ENCODE measurements at places on chromosomes 2 and 18.

- DNase-seq, result no peak
These were observed 18.9 kb downstream of the PTPN18 start for GRCh38 chr2:130374587-130375290.

DNA sequence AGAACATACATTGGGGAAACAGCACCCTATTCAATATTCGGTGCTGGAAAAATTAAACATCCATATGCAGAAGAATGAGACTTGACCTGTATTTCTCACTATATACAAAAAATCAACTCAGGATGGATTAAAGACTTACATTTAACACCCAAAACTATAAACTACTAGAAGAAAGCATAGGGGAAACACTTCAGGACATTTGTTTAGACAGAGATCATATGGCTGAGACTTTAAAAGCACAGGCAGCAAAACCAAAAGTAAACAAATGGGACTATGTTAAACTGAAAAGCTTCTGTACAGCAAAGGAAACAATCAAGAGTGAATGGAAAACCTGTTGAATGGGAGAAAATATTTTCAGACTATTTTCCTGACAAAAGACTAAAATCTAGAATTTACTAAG, 1694.1 kb upstream of the CELF4 start:
- no peak for DNase-seq

- DNase-seq, result no peak
These were observed 12.5 kb downstream of the ZNF407 start for GRCh38 chr18:74610051-74610615.

DNA sequence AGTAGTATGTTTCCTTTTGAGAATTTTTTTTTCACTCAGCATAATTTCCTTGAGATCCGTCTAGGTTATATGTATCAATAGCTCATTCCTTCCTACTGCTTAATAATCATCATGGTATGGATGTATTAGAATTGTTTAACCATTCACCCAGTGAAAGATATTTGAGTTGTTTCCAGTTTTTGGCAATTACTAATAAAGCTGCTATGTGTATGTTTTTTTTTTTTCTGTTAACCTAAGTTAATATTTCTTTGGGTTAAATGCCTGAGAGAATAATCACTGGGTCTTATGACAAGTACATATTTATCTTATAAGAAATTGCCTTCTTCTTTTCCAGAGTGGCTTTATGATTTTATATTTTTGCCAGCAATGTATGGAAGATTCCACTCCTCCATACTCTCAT, 96.4 kb upstream of the ST6GAL2 start:
- no peak for DNase-seq

DNA sequence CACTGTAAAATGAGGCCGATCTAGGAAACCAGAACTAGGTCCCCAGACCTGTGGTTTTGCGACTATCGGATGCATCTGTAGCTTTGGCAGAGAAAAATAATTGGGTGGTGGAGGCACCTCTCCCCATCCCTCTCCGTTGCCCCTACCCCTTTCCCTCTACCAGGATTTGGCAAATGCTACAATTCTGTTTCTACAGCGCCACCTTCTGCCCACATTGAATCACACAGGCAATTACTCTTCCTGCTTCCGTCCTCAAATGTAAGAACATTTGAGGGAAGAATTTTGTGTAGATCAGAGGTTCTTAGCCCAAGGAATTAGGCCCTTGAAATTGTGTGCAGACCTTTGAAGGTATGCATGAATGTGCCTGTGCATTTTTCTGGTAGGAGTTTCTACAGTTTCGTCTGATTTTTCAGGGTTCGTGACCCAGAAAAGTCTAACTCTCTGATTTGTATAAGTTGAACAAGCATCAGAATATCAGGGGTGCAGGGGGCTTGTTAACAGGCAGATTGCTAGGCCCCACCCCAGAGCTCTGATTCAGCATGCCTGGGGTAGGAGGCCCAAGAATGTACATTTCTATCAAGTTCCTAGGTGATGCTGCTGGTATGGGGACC, 11.2 kb downstream of the ATP6V1B1 start:
- peak; percentile 53 for DNase-seq

DNA sequence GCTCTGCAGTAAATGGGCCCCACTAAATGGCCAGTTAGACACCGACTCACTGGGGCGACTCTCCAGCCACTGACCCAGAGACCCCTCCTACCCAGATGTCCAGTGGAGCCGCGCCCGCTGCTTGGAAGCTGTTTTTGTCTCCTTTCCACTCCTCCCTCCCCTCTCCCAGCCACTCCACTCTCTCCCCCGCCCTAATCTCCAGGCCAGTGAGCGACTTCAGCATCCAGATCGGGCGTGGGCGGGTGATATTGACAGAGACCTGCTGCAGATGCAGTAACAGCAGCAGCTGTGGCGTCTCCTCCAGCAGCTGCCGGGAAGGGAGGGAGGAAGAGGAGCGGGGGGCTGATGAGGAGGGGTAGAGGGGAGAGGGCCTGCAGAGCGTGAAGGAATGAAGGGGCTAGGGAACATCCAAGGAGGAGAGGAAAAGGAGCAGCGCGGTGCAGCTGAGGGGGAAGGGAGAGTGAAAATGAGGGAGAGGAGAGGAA, at the start of gene SCN7A:
SCN7A (minus strand) TSS at position 110 of the 485 bp plus-strand sequence. CDS start 16,553 bp downstream, outside the sequence.
- DNase-seq, result peak; percentile 95

DNA sequence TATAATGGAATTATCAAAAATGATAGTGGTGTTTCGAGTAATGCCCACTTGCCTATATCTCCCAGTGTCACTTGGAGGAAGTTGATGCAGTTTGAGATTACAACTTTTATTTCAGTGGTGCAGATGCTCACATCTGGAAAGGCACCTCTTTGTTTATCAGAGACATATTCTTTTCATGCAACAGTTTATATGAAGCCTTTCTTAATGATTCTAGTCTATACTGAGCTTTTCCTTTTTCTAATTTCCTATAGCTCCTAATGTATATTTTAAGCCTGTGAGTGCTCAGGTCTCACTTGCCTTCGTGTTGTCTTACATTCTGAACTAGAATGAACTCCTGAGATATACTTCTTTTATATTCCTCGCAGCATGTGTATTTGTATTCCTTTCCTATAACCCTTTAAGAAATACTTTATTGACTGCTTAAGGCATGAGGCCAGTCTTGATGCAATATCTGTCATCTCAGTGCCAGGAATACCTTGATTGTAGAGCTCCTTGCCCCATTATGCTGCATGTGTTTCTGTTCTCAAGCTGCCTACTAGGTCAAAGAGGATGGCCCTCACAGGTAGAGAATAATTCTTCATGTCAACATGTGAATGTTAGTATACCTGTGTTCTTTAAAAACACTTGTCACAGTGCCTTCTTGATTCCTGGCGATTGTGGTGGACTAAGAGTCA, 52.6 kb downstream of the VRK2 start:
- DNase-seq, result no peak

GRCh38 chr2:19711470-19712372, 190.1 kb downstream of the TTC32 start:
- peak; percentile 88 for DNase-seq

DNA sequence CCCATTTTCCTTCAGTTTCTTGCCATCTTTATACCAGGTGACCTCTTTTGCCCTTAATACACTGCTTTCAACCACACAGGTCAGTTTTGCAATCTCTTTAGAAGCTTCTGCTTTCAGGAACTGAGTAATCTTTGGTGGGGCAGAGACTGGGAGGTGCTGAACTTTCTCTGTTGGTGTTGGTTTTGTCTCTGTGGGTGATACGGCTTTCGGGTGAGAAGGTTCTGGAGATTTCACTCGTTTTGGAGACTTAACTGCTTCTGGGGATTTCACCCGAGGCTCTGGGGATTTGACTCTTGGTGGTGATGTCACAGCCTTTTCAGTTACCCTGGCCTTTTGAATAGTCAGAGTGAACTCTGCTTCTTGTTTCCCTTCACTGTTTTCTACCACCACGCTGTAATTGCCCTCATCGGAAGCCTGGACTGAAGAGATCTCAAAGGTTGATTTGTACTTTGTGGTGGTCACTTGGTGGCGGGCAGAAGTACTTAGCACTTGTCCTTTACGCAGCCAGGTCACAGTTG, 50.4 kb downstream of the PLEKHA3 start:
- no peak for DNase-seq

- no peak for DNase-seq
These were observed 43.4 kb downstream of the UPP2 start for GRCh38 chr2:158144914-158145625.

GRCh38 chr2:137947728-137948336, 16.4 kb upstream of the HNMT start:
- DNase-seq, result peak; percentile 76

- no peak for DNase-seq
These were observed 3.7 kb downstream of the FAM171B start for GRCh38 chr2:186697536-186697935.

DNA sequence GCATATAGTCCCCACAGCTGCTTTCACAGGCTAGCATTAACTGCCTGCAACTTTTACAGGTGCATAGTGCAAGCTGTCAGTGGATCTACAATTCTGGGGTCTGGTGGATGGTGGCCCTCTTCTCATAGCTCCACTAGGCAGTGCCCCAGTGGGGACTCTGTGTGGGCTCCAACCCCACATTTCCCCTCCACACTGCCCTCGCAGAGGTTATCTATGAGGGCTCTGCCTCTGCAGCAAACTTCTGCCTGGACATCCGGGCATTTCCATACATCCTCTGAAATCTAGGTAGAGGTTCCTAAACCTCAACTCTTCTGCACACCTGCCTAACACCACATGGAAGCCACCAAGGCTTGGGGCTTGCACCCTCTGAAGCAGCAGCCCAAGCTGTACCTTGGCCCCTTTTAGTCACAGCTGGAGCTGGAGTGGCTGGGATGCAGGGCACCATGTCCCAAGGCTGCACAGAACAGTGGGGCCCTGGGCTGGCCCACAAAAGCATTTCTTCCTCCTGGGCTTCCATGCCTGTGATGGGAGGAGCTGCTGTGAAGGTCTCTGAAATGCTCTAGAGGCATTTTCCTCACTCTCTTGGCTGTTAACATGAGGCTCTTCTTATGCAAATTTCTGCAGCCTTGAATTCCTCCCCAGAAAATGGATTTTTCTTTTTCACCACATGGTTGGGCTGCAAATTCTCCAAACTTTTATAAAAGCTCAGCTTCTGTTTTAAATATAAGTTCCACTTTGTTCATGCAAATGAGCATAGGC, 59.3 kb downstream of the KDM3A start:
- no peak for DNase-seq

DNA sequence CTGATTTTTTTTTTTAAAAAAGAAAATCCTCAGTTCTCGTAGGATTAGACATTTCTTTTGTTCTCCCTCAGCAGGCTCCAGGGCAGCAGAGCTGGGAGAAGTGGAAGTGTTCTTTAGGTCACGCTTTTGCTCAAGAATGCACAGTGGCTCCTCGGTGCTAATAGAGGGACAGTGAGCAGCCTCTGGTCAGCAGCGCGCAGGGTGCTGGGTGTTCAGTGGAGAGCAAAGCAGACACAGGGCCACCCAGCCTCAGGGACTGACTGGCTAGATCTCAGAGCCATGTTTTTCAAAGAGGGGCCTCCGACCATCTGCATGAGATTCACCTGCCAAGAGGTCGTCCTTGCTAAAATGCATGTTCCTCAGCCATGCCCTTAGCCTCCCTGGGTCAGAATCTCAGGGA, 218.8 kb downstream of the HAUS1 start:
- DNase-seq, result no peak

GRCh38 chr18:39788383-39788782, 2166.7 kb upstream of the PIK3C3 start:
- DNase-seq, result no peak

DNA sequence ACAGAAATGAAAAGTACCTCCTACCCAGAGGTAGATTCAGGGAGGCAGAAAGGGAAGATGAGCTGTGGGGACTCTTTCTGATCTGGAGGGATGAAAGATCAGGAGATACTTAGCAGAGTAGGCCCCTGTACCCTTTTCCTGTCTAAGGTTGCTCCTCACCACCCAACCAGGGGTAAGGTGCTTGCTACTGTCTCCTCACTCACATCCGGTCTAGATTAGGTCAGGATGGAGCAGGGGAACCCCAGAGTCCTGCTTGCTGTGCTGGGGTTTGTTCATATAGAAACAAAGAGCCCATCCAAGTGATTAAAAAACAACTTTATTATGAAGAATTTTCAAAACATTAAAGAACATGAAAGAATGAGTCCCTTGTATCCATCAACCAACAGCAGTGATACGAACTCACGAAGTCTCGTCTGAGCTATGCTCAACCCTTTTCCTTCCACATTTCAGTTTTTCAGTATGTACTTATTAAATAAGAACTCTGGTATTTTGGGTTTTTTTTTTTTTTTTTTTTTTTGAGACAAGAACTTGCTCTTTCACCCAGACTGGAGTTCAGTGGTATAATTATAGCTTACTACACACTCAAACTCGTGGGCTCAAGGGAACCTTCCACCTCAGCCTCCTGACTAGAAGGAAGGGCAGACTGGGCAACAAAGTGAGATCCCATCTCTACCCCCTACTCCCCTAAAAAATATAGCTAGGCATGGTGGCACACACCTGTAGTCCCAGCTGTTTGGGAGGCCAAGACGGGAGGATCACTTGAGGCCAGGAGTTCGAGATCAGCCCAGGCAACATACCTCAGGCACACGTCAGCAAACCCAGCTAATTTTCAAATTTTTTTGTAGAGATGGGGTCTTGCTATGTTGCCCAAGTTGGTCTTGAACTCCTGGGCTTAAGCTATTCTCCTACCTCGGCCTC, 28.5 kb upstream of the MCFD2 start:
- DNase-seq, result no peak

DNA sequence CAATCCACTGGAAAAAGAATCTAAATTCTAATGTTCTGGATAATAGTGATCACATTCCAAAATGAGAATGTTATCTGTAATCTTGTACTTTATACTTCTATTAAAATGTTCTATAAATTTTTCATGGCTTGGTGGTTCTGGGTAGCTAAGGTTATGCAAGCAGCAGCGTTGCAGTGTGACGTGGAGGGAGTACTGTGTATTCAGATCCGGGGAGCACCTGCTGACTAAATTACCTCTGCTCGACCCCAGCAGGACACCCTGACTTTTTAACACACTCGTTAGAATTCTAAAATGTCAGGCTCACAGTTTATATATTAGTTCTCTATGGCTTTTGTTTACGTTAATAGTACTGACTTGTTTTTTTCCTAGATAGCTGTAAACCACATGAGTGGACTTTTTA, 13.0 kb downstream of the ATIC start:
- DNase-seq, result no peak

Data from right hindlimb (tissue), 1 donor.